ENCODE measurements at places on chromosomes 3 and 15. TPM values are rescaled to one million over a fixed set of nuclear protein-coding genes. Genes with fewer than 3 reads are reported as not detected.

Gene SOX14
- not detected for total RNA-seq

Gene RBMS3
- 24.0 TPM for total RNA-seq

DNA sequence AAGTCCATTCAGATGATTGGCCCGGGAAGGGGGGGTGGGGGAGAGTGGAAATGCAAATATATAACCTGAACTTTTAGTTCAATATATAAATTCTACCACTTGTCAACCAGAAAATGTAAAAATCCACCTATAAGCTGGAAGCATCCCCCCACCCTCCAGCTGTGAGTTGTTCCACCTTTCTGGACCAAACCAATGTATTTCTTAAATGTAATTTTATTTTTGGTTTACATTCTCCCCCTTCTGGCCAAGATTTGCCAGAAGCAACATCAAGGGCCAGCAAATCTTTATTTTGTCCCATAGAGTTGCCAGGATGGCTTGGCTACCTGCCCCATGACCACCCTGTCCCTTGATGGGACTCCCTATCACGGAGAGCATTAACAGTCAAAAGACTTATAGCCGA is 545.7 kb downstream of the TBL1XR1 start:
- DNase-seq: no peak

DNA sequence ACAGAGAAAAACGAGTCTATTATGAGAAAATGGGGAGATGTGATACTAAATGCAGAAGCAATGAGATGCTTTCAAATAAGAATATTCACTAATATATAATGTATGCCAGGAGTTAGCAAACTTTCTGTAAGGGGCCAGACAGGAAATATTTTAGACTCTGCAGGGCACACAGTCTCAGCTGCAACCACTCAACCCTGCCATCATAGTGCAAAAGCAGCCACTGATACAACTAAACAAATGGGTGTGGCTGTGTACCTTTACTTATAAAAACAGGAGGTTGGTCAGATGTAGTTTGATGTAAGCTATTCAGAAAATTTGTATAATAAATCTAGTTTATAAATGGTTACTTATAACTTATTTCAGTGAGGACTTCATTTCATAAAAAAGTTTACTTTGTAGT is 78.1 kb downstream of the FBXL22 start:
- no peak for DNase-seq
